ENCODE measurements at places on chromosomes 6 and 20.
A peak's percentile ranks its signal among the peaks of the same experiment; 100 is the strongest.

- DNase-seq = no peak
Measured at GRCh38 chr6:53866226-53866625, 71.4 kb downstream of the LRRC1 start.

GRCh38 chr6:154446984-154447383 is 63.5 kb downstream of the CNKSR3 start:
- DNase-seq = no peak

DNA sequence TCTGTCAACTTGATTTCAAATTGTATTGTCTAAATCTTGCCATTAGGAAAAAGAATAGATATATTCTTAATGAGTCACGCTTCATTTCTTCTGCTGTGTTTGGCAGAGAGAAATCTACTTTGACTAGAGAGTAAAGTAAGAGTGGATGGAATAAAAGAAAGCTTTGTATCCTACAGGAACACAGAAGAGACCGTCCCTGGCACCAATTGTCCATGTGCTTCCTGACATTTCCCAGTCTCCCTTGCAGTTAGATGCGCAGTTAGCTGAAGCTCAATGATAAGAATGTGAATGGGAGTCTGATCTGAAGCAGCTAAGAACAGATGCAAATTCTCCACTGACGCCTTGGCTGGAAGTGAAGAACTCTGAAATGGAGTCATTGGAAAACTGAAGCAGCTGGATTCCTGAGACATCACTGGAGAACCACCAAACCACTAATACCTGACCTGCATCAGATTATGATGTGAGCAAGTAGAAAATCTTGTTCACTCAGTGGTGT is 528.2 kb upstream of the MARCKS start:
- DNase-seq = no peak

- peak; percentile 72 for DNase-seq
Measured at GRCh38 chr6:39688494-39688893, 36.7 kb downstream of the KIF6 start.

- DNase-seq = no peak
Measured at GRCh38 chr6:5334341-5334740, 73.0 kb downstream of the FARS2 start.

Data from stromal cell of bone marrow (primary cell).